Left renal pelvis (tissue), 4 donors: ENCODE measurements at places on chromosomes 3 and 15.
A peak's percentile ranks its signal among the peaks of the same experiment; 100 is the strongest.

- DNase-seq = no peak
These were observed 45.6 kb upstream of the PAQR5 start for GRCh38 chr15:69253156-69253555.

DNA sequence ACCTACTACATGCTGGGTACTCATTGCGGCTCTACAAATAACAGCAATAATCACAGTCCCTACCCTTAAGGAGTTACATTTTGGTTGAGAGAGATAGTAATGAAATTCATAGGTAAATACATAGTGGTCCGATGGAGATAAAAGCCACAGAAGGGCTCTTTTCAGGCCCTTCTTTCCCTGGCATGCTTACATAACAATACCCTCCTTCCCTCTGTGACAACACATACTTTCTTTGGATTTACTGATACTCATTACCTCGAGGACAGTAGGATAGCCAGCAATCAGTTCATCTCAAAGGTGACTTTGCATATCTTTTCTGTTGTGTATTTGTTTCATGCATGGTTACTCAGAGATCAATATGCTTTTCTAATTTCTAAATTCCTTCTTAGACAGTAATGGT is 54.5 kb downstream of the HSPBAP1 start:
- no peak for DNase-seq

GRCh38 chr3:1348547-1348946 is 255.7 kb downstream of the CNTN6 start:
- no peak for DNase-seq

- no peak for DNase-seq
These were observed 303.8 kb downstream of the EPHA3 start for GRCh38 chr3:89411201-89411600.

- DNase-seq = no peak
These were observed 219.3 kb upstream of the KBTBD8 start for GRCh38 chr3:66778777-66779176.

DNA sequence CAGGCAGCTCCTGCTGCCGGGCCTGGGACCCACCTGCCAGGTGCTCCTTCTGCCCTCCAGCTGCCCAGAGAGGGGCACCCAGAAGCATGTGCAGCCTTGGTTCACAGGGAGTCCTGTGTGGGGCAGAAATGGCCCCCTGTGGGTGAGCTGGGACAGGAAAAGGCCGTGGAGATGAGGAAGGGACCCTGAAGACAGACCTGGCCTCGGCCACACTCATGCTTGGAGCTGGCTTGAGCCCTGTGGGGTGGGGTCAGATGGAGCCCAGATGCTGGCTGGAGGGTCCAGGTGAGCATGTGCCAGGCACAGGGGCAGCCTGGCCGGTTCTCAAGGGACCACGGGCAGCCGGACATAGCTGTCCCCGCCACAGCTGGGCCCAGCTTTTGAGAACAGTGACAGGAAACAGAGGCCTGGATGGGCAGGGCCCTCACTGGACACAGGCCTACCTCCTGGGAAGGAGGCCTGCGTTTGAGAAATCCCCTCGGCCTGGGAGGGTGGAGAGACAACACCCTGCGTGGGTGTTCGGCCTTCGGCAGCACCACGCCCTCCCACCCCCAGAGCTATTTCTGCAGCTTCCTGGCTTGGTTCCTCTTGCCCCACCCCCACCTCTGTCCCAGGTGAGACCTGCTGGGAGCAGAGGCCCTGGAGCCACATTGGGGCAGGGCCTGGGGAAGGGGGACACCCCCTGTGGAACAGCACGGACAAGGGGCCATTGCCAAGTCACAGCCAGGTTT is 132.6 kb upstream of the MEF2A start:
- DNase-seq = no peak

GRCh38 chr3:49602877-49603411 is 48.7 kb downstream of the BSN start:
- no peak for DNase-seq

- DNase-seq = no peak
These were observed 229.5 kb downstream of the SHQ1 start for GRCh38 chr3:72618739-72619138.

DNA sequence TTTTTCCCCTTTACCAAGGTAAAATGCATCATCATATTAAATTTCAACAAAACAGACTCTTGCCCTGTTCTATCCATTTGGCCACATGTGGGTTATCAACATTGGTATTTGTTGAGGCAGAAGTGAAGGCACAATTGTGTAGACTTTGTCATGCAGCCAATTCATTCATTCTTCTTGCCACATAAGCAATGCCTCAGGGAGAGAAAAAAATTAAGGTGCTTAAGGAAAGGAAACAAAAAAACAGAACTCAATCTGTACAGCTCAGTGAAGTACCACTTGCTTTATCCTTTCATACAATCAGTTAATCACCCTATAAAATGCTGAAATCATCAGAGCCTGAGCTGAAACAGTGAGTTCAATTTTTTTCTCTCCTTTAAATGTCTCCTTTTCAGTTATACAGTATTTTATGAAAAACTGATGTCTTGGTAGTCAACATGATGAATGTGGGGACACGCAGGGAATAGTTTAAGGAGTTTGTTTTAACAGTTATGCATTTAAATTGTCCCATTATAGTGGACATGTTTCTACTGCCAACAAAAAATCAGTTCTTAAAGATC is 588.9 kb downstream of the MFSD1 start:
- DNase-seq = no peak

- DNase-seq = no peak
These were observed 11.0 kb downstream of the NDUFB5 start for GRCh38 chr3:179615458-179616173.

DNA sequence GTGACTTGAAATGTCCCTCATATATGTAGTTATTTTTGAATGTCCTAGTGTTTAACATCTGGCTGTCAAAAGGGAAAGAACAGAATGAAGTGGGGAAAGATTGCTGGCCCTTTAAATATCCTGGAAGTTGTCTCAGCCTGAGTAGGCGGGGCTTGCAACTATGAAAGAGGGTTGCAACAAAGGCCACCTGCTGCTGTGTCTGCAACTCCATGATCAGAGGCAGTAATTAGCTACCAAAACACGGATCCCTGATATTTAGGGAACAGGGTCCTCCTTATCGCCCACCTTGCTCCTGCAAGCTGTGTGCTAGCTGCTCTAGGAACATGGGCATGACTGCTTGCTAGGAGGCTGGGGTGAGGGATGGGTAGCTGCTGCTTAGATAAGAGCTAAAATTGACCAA is 100.2 kb upstream of the CFAP20DC start:
- DNase-seq = no peak

- no peak for DNase-seq
These were observed 287.3 kb upstream of the UBE2E1 start for GRCh38 chr3:23518441-23518840.

DNA sequence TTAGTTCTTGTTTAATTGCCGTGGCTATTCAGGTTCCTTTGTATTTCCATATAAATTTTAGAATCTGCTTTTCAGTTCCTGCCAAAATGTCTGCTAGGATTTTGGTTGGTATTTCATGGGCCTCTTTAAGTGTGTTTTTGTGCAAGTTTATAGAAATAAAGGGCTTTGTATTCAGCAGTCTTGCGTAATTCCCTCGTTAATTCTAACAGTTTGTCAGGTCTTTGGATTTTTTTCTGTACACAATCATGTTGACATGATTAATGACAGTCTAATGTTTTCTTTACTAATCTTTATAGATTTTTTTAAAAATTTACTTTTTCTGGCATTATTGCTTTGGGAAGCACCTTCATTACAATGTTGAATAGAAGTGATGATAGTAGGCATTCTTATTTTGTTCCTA is 120.9 kb downstream of the NEK11 start:
- DNase-seq = no peak

GRCh38 chr3:152284906-152285305 is 16.2 kb downstream of the MBNL1 start:
- DNase-seq = no peak

DNA sequence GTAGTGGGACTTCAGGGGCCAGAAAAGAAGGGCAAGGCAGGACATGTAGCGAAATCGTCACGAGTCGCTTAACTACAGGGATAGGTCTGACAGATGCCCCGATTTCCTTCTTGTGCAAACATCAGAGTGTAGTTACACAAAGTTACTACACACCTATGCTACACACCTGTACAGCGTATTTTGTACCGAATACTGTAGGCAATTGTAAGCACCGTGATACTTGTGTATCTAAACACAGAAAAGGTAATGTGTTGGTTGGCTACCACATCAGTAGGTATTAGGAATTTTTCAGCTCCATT is 515 bp upstream of the MTHFS start:
- DNase-seq = peak; percentile 25

GRCh38 chr15:38021259-38021658 is 86.8 kb downstream of the TMCO5A start:
- DNase-seq = no peak

DNA sequence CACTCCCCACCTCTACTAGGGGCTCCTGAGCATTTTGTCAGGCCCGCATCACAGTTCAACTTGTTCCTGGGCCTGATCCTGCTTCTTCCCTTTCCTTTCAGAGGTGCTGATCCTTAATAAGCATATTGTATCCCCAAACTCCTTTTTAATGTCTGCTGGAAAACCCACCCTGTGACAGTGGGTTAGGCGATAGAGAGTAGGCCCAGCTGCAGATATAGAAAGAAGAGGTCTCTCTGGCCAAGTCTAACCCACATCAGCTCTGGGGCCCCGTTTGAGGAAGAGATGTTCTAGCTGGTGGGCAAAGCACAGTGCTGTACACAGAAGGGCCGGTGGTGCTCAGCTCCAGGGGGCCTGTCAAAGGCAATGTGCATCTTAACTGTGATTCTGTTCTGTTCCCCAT is 34.3 kb upstream of the ST6GAL1 start:
- DNase-seq = no peak

GRCh38 chr3:56889131-56889530 is 87.4 kb upstream of the ARHGEF3 start:
- no peak for DNase-seq

- no peak for DNase-seq
These were observed 21.9 kb downstream of the LRIG1 start for GRCh38 chr3:66478960-66479359.

DNA sequence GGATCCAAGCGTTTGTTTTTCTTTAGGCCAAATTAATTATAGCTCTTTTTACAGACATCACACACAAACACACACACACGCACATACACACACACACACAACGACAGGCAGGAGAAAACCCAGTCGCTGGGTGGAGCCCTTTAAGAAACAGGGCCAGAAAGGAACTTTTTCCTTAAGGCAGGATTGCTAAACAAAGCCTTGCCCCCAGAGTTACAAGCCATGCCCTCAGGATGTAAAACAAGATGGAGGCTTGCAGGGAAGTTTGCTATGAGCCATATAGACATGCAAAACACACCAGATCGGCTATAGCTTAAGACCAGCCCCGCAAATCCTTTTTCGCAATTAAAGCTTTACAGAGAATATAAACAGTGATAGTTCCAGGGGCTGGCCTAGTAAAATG is 16.3 kb upstream of the IQCF2 start:
- no peak for DNase-seq

DNA sequence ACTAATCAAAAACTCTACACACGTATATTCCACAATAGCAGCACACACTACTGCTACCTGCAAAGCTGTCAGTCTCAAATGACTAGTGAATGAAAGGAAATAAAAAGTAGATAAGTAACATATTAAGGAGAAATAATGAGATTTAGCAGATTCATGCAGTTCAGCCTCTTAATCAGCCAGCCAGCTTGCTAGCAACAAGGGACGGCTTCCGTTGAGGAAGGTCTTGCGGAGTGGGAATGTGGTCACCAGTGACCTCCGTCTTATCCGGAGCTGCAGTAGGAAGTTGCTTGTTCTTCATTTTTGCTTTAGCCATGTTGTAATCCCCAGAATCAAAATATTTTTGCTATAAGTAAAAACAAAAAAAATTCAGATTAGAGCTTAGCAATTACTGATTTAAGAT is 17.1 kb downstream of the ARPP19 start:
- no peak for DNase-seq

DNA sequence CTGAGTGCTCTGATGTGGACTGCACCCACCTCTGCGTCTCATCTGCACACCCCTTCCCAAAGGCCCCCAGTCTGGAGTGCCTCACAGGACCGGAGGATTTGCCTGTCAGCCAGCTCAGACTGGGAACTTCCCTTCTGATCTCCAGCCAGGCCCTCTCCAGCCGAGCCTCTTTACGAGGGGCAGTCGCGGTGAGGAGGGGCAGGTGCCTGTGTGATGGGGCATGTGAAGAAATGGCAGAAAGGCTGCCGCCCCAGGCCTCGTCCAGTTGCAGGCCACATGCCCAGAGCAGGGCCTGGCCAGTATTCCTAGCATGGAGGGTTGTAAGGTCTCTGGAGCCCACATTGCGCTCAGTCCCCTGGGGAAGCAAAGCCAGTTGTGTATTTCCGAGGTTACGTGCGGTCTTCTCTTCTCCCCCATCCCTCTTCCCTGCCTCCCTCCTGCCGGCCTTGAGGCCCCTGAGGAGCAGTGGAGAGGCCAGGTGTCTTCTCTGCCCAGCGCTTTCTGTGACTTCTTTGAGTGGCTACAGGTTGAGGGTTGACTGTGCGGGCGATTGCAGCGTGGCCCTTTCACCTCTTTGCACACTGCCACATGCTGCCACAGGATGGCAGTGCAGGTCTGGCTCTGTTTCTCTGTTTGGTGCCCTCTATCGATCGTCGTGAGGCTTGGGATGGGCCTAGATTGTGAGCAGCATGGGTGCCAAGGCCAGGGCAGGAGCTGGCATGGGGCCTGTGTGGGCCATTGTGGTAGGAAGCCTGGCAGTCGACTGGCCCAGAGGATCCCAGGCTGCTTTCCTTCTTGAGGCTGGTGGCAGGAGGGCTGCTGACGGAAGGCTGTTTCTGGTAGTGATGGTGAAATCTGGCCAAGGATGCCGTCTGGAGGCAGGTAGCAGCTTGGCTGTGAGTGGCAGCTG is 5.3 kb downstream of the CLK3 start:
- DNase-seq = no peak

GRCh38 chr3:25018909-25019308 is 409.2 kb upstream of the RARB start:
- DNase-seq = no peak

DNA sequence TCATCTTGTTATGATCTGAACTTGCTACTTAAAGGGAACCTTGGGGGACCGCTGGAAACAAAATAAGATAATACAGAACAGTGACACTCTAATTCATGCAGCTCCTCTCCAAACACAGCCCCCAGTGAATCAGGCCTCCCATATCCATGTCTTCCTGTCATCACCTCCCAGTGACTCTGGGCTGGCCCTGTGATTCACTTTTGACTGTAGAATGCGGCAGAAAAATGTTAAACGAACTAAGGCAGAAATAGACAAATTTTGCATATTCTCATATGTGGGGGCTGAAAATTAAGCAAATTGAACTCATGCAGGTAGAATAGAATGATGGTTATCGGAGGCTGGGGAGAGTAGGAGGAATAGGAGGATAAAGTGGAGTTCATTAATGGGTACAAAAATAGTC is 20.2 kb upstream of the GADL1 start:
- DNase-seq = no peak

- DNase-seq = no peak
These were observed 341.3 kb upstream of the DPPA4 start for GRCh38 chr3:109678600-109678999.

GRCh38 chr15:68495981-68496705 is 64.2 kb upstream of the ITGA11 start:
- no peak for DNase-seq

- no peak for DNase-seq
These were observed 60.1 kb downstream of the IGSF11 start for GRCh38 chr3:118974356-118975097.
